ENCODE measurements at places on chromosomes 4 and X. TPM values are rescaled to one million over a fixed set of nuclear protein-coding genes. Genes with fewer than 3 reads are reported as not detected.

The NIPAL1 gene
- polyA plus RNA-seq, result 0.22 TPM

DNA sequence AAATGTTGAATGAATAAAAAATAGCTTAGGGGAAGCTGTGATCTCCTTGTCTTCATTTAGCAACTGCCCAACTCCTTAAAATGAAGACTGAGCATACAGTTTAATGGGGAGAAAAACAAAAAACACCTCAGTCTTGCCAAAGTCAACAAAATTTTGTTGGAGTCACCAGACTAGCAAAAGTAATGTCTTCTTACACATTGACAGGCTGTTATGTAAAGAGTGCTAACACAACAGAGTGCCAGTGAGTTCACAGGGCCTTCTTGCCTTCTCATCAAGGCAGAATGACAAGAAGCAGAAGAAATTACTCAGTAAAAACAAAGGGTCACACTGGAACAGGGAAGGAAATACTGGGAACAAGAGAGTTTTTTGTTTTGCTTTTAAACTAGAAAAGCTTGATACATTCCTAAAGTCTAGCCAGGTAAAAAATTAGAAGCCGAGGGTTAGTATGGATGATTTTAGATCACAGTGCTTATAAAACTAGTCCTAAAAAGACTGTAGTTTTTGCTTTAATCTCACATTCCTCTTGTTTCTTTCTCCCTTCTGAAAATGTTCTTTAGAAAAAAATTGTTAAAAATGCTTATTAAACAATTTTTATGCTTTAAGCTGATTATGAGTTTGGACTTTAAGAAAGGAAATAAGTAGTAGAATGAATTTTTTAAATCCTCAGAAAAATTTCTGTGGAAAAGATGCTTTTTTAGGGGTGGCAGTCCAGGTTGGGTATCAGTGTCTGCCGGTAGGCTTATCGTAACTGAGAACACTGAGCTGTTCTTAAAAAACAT, 38.7 kb upstream of the FRAS1 start:
- no peak for DNase-seq

DNA sequence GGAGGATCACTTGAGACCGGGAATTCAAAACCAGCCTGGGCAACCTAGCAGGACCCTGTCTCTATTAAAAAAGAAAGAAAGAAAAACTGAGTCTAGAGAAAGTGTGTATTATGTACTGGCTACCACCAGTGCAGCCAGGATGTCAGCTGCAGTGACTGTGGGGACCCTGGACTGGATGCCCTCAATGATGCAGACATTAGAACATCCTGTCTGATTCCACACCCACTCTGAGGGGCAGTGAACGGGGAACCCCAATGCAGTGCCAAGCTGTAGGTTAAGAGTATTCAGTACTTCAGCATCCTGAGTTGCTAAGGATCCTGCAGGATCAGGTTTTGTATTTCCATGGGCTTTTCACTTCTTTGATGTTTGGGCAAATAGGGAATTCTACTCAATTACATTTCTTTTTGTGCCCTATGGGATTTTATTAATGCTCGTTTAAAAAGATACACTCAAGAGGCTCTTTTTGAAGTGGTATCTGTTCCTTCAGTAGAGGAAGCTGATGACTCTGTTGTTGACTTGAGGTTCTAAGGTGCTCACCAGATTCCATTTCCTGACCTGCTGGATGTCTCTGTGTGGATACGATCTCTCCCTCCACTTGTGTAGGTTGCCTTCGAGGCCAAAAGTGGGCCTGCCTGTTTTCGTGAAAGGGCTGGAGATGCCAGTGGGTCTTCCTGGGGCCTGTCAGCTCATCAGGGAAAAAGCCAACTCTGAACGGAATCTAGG, 85.9 kb upstream of the CLCN4 start:
- no peak for DNase-seq

DNA sequence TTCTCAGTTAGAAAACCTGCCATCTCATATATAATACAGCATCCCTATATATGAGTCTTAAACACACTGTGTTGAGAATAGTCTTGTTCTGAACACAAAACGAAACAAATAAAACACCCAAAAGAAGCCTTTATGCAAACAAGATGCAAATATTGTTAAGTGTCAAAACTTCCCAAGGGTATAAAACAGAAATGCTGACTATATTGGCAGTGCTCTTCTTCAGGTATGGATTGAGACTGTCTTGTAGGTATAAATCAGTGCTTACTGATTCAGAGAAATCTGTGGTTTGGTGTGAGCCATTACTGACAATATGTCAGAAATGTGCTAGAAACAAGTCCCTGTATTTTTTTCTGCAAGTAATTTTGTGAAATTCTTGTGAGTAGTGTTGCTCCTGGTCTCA, 82.8 kb upstream of the CTSO start:
- no peak for DNase-seq

GRCh38 chr4:7976634-7977033, 37.0 kb upstream of the AFAP1 start:
- no peak for DNase-seq

GRCh38 chr4:107757864-107758476, 37.9 kb upstream of the PAPSS1 start:
- DNase-seq, result peak; percentile 6

- DNase-seq, result no peak
Measured at GRCh38 chrX:121000589-121000988, 15.0 kb upstream of the CT47A1 start.

The MTTP gene
- 0.02 TPM for polyA plus RNA-seq

DNA sequence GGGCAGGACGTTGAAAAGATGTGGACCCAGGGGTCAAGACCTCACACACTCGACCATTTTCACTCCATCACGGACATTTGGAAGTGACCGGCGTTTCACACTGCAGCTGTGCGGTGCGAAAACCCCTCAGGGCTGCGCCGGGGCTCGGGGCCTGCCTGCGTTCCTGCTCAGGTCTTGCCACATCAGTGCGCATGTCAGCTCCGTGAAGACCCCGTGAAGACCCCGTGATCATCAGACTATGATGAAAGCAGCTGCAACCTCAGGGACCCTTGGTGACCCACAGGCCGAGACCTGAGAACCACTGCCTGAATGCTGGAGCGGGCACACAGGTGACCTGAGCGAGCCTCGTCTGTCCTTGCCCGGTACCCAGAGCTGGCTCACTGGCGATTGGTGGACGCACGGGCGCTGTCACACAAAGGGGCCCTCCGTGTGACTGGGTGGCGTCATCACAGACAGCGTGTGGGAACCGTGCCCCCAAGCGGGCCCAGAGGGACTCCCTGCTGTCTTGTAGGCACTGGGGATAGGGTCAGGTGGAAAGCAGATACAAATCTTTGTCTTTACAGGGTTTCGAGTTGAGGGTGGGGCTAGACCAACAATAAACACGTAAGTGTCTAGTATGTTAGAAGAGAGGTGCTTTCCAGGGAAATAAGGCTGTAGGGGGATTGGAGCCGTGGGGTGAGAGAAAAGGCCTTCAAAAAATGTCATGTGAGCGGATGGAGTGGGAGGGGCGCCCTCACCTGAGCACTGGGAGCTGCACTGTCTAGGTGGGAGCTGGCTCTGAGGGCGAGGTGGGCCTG, 12.7 kb downstream of the MSANTD1 start:
- DNase-seq, result no peak

The CPZ gene
- 6.4 TPM for polyA plus RNA-seq

- peak; percentile 63 for DNase-seq
Measured at GRCh38 chr4:139099366-139099982, 77.5 kb downstream of the ELF2 start.

The CD38 gene
- not detected for polyA plus RNA-seq

GRCh38 chr4:169491211-169491610, 121.2 kb downstream of the NEK1 start:
- no peak for DNase-seq

The BTK gene
- polyA plus RNA-seq, result not detected

The RRH gene
- 0.07 TPM for polyA plus RNA-seq

The TMSB15A gene
- polyA plus RNA-seq, result 35.6 TPM

DNA sequence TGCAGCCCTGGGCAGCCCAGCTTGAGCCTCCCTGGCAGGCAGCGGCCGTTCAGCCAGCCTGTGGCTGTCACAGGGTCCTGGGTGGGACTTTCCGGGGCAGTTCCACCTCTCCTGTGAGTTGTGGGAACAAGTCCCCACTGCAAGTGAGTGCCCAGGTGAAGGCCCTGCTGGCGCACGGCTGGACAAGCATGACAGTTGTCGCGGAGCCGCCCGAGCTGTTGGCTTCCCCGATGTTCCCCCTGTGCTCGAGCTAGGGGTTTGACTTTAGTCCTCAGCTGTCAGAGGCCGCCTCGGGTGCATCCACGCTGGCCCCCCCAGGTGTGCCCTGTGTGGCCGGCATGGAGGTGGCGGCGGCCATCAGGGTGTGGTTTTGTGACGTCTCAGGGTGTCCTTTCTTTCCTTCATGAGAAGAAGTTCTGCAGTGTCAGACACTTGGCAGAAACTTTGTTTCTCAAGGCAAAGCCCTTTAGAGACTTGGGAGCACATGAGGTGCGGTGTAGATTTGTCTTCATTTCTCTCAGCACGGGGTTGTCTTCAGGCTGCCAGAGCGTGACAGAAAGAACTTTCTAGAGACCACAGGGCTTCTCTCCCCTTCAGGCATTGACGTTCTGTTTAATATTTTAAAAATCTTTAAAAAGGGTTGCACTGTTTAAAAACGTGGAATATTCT, 69.4 kb upstream of the HGFAC start:
- no peak for DNase-seq

DNA sequence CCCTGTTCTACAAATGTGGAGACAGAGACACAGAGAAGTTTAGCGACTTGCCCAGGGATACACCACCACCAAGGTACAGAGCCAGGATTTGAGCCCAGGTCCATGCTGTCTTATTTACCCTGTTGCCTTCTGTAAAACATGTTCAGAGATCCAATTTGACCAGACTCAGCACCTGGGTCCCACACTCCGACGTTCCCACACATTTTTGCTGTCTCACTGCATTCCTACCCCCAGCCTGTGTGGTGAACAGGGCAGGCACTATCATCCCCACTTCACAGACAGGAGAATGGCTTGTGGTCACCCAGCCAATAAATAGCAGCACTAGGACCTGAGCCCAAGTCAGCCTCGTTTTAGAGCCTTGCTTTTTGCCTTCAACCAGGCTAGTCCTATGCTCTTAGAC, 102.8 kb downstream of the PJA1 start:
- no peak for DNase-seq

- DNase-seq, result no peak
Measured at GRCh38 chrX:64205441-64205734, at the start of gene AMER1. Gene AMER1 (minus strand): TSS chrX:64205708. CDS start chrX:64193286, 12,422 bp downstream.

GRCh38 chrX:2516623-2517022, 15.8 kb upstream of the DHRSX start:
- DNase-seq, result no peak

The MYOZ2 gene
- polyA plus RNA-seq, result 0.07 TPM

Measured in AG04450 (cell line).